ENCODE measurements at places on chromosomes 3 and 15.
A peak's percentile ranks its signal among the peaks of the same experiment; 100 is the strongest.

DNA sequence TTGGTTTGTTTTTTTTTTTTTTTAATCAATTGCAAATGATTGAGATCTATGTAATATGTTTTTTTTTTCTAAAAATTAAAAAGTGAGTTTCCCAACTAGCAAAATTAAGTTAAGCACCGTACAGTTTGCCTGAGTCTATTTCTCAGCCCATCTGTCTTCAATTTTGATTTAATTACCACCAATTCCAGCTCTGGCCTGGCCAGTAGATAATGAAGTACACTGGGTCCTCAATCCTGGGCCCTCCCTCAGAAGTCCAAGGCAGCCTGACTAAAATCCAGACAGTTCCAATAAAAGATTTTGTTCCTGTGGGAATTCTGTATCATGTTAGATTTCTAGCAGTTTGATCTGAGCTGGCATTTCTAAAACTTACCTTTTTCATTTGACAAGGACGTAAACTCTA, 887.2 kb downstream of the NAALADL2 start:
- no peak for DNase-seq

DNA sequence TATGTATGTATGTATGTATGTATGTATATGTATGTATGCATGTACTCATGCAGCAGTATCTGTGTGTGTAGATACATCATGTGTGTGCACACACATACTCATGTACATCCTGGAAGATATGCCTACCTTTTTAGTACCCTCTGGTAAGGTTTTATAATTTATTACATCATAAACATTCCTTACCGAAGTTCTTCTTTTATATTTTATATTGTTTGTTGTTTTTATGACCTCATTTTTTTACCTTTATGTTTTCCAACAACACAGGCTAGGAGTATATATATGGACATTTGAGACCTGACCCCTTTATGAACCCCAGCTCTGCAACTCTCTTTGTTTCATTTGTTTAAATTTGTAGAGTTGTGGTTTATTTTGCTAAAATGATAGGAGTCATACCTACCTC, 263.5 kb downstream of the ADAMTSL3 start:
- no peak for DNase-seq

GRCh38 chr15:75836959-75837334, 6.3 kb upstream of the UBE2Q2 start:
- peak; percentile 61 for DNase-seq

DNA sequence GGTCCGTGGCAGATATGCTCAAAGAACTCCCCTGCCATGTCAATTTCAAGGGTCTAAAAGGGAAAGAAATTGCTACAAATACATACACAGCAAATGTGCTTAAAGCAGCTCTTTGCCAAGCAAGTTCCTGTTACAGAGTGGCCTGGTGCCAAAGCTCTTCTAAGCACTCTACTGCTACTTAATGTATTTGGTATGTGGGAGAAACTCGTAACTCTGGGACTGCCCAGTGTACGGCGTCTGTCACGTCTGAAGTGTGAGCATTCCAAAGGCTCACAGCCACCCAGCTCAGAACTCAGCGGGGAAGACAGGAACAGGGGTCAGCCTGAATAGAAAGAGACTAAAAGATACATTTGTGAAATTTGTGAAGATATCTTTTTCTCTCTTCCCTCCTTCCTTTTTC, 54.6 kb downstream of the RBMS3 start:
- DNase-seq: no peak

GRCh38 chr3:121648219-121648958, 12.3 kb downstream of the HCLS1 start:
- no peak for DNase-seq

DNA sequence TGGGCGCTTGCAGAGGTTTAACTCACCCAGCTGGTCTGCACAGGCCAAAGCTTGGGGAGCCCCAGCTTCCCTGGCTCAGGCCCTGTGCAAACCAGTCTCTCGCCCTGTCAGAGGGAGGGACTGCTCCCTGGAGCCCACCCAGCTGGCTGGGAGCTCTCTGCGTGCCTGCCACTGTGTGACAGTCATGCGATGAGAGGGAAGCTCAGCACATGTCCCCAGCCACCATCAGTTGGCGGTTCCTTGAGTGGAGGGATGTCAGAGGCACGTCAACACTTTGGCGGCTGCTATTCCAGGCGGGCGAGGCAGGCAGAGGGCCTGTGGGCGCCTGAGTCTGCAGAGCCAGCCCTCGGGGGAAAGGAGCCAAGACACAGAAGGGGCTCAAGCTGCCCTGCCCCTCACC, 324.6 kb downstream of the UACA start:
- no peak for DNase-seq

- no peak for DNase-seq
These were observed 27.3 kb downstream of the RBM6 start for GRCh38 chr3:49967291-49967690.
